ENCODE measurements at places on chromosomes 7 and 10.

DNA sequence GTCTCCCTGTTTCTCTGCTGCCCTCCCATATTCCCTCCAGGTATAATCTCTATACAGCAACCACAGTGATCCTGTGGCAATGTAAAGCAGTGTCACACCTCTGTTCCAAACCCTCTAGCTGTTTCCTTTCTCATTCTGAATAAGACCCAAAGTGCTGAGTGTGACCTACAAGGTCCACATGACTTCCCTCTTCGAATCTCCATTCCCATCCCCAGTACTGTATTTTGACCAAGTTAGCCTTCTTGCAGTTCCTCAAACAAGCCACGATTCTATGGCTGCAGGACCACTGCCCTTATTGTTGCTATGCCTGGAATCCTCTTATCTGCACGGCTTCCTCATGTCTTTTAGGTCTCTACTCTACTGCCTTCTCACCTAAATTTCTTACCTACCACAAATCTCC, 291.9 kb downstream of the DOCK4 start:
- DNase-seq = no peak

DNA sequence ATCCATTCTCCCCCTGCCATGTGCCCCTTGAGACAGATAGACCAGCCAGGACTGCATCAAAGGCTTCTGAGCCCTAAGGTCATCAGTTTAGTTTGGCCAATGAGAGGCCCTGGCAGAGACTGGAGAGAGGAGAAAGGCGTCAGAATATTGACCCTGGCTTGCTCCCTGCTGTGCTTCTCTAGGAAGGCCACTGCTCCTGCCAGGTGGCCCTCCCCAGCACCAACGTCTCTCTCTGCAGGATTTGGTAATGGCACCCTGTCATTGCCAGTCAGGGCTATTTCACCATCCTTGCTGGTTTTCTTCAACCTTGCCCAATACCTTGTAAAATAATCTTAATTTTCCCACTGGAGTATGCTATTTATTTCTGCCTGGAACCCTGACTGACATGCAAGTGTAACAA, 38.8 kb upstream of the ZRANB1 start:
- no peak for DNase-seq

- no peak for DNase-seq
Observed at GRCh38 chr7:83355143-83355542, 192.5 kb upstream of the PCLO start.

DNA sequence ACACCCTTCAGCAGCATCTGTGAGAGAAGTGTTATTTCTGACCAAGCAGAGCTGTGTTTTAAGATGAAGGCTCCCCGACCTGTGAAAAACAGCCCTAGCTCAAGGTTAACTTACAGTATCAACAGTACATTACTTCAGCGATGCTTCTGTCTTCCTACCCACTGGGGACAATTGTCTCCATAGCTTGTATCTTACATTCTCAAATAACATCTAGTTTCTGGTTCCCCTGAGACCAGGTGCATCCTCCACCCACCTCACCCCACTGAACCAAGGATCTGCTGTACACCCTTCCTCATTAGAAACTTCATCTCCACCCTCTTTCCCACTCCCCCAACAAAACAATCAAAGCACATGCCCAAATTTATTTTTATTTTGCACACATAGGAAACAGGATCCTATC, 102.0 kb downstream of the VOPP1 start:
- DNase-seq = no peak

DNA sequence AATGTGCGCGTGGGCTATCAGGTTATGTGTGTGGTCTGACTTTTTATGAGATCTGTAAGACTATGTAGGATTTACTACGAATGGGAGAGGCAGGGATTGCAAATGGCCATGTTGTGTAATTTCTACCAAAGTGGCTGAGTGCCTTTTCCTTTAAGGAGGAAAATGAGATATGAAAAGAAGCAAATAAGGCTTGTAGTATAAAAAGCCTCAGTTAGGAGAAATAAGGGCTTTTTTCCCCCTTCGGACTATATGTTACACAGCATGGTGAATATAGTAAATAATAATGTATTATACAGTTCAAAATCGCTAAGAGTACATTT, 447 bp upstream of the GPAM start:
- no peak for DNase-seq

DNA sequence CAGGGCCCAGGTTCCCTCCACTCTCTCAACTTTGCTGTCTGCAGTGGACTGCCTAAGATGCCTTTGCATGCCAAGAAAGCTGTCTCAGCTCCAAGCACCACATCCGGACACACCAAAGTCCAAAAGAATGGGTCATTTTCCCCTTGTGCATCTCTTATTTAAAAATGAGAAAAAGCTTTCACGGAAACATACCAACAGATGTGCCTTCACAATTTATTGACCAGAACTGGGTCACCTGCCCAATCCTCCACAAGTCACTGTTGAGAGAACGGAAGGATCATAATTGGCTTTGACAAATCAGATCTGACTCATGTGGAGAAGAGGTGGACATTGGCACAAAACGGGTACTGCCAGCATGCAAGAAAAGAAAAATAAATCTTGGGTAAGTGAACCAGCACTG, 258.3 kb downstream of the SNX13 start:
- DNase-seq = no peak

- DNase-seq = no peak
Observed at GRCh38 chr10:78757344-78757925, 311.3 kb upstream of the ZMIZ1 start.

DNA sequence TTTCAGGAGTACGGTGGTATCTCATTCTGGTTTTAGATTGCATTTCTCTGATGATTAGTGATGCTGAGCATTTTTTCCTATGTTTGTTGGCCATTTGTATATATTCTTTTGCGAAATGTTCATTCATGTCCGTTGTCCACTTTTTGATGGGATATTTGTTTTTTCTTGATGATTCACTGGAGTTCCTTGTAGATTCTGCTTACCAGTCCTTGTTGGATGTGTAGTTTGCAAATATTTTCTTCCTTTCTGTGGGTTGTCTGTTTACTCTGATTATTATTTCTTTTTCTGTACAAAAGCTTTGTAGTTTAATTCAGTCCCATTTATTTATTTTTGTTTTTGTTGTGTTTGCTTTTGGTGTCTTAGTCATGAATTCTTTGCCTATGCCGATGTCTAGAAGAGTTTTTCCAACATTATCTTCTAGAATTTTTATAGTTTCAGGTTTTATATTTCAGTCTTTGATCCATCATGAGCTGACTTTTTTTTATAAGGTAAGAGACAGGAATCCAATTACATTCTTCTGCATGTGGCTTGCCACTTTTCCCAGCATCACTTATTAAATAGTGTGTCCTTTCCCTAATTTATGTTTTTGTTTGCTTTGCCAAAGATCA, 320.5 kb downstream of the MAGI2 start:
- no peak for DNase-seq

All from NCI-H187 treated with DMSO at 0.1 percent for 48 hours (cell line).